ENCODE measurements at places on chromosomes 16 and 17.

DNA sequence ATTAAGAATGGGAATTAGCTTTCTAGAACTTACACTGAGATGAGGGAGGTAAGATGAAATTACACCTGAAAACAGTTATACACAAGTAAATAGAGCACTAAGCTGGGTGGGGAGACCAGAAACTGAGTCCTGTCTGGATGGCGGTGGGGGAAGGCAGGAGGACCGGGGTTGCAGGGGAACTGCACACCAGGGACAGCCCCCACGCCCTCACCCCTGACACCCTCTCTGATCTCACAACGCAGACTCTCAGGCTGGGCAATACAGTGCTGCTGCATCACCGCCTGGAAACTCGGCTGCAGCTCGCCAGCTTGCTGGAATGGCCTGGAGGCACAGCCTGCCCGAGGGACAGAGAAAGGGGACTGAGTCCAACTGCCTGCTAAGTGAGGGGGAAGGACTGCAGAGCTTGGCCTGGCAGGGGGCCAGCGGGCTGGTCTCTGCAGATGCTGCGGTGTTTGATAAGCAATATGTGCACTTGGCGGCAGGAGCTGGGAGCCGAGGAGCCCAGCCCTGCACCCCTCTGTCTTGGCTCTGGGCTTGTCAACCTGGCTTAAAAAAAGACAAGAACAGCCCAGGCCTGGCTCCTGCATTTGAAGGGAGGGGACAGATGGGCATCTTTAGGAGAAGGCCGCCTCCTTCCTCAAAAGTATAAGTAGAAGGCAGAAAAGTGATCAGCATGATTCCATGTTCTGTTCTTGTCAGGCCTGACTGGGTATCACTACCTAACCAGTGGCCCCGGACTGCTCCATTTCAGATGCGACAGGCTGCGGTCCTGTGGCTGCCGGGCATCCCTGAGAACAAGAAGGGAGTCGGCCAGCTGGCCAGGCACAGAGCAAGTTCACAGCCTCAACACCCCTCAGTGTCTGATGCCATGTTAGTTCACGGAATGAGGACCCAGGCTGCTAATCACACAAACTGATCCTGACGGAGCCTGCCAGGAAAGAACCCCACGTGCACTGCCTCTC lies 30.2 kb downstream of the SPHK1 start:
- DNase-seq, result peak; percentile 84

GRCh38 chr16:15482068-15482747 lies 47.8 kb downstream of the BMERB1 start:
- DNase-seq, result peak; percentile 22

DNA sequence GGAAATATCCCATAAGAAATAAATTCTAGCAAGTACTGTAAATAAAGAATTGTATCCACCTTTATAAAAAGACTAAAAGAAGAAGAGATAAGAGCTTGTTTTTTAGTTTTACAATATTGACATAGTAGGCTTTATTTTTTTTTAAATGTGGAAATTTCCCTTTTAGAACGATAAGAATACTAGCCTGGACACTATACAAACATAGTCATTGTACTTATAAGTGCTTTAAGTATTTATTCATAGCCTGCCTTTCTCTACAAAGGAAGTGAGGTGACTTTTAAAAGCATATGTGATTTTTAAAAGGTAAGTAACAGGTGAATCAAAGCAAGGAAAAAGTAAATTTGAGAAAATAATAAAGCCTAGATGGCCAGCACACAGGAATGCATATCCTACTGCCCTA lies 17.7 kb downstream of the TOX3 start:
- no peak for DNase-seq

DNA sequence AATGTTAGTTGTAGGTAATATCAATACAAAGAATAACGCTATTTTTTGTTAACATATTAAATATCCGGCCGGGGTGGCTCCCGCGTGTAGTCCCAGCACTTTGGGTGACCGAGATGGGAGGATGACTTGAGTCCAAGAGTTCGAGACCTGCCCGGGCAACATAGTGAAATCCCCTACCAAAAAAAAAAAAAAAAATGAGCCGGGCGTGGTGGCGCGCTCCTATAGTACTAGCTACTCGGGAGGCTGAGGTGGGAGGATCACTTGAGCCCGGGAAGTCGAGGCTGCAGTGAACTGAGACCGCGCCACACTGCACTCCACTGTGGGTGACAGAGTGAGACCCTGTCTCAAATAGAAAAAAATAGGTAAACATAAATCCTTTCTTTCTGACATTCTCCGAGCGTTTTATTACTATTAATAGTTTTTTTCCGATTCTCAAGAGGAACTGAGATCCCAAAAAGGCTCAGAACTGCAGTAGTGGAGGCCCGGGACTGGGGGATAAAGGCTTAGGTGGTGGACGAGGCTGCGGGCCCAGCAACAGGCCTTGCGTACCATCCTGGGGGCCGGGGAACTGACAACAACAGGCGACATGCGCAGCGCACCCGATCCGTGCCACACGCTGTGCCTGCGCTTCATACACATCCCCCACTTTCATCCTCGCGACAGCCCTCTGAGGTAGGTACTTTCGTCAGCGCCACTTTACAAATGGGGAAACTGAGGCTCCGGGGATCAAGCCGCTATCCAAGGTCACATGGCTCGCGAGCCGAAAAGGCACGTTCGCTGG lies 919 bp downstream of the N4BP1 start:
- DNase-seq, result no peak

DNA sequence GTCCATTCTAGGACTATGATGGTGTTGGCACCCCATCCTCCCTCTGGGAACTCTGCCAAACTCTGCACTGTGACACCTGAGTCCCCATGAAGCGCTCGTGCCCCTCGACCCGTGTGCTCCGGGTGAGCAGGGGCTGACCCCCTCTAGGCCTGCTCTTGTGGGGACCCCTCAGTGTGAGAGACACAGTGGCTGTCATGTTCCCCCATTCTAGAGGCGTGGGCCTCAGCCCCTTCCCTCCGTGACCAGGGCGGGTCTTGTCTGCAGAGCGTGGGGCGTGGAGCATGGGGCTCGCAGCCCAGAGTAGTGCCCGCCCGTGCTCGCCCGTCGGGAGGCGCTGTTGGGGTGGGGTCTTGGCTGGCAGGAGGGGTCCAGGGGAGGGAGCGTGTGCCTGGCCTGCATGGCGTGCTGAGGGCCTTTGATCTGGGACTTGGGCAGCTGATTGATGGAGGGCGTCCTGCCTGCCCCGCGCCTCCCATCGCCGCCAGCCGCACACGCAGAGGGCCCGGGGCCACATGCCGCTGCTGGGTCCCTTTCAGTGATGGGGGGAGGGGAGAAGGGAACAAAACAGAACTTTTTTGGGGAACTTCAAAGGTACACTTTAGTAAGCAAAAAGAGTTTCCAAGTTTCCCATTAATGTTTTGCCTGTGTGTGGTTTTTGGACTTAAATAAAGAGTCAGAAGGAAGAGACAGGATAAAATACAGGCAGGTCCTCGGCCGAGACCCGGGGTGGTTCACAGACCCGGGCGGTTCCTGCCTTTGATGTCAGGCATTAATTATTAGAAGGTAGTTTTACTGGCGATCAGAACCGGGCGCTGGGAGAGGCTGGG lies 22.5 kb downstream of the CENPX start:
- no peak for DNase-seq

DNA sequence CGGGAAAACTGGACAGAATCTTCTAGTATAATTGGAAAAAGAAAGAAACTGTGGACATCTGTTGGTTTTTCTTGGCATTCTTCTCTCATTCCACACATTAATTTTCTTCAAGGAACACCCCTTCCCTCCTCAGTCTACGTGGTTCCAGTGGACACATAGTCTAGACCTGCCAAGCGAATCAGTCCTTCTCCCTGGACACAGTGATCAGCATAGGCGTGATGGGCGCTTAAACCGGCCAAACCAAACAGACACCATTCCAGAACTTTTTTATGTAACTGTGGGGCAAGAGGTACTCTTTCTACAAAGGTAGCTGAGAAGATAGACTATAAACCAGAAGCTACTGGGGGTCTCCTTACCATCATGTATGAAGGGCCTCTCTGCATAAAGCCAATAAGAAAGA lies 121.8 kb upstream of the COX10 start:
- no peak for DNase-seq

DNA sequence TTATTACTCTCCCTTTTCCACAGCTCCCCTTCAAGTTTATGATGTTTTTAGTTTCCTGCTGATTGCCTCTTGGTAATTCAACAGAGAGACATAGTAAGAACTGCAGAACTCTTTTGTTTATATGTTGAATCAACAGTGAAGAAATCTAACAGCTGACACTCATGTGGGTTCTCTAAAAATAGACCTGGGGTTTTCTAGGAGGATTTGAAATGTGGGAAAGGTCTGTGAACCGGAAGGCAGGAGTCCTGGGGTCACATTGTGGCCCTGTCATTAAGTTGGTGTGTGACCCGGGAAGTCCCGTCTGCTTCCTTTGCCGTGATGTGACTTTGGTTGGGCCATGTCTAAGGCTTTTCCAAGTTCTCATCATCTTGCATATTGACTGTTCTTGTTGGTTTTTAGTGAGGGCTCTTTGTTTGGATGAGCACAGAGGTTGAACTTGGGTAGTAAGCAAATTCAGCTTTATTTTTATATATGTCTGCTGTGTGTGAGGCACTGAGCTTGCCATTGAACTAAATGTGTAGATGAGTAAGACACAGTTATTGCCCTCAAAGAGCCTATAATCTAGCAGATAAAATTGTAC lies 48.5 kb upstream of the HS3ST3A1 start:
- DNase-seq, result no peak

DNA sequence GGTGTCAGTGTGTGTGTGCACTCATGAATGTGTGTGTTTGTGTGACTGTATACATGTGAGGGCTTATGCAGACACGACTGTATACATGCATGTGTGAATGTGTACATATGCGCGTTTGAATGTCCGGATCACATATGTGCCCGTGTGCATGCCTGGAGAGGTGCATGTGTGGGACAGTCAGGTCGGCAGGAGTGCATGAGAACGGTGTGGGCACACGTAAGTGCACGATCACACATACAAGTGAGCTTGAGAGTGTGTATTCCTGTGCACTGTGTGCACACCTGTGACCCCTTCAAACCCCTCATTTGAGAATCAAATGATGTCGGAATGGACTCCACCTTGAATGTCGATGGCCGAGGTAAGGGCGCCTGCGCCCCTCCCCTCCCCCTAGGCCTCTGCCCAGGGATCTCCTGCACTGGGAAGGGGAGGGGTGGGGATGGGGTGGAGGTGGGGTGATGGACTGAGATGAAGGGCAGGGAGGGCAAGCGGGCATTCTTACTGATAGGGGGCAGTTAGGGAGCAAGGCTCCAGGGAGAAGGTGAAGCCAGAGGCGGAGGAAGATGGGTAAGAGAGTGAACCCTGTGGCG lies 601 bp upstream of the NGFR start:
- DNase-seq, result no peak

DNA sequence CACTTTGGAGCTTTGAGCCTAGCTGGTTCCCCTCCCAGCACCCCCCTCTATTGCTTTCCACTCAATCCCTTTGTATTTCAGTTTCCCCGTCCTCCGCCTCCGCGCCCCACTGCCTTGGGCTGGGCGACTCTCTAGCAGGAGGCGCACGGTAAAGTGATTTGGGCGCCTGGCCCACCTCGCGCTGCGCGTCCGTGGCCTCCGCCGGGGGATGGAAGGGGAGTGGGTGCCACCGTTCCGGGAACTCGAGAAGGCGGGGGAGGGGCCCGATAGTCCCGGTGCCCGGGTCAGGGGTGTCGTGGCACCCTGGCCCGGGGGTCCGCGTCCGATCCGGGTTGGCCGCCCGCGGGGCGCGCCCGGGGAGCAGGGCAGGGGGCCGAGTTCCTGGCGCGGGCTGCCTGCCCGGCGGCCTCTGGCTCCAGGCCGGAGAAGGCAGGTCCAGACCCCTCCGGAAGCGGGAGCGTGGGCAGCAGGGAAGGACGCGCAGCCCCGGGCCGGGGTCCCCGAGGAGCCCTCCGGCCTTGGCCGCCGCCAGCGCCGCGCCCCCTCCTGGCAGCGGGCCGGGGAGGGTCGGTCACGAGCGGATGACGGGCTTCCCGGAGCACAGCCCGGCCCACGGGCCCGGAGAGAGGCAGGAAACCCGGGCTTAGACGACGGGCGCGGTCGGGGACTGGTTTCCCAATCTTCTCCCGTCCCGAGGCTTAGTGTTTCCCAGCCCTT lies 15.8 kb downstream of the MEOX1 start:
- DNase-seq, result no peak

- DNase-seq, result no peak
These were observed 65.9 kb upstream of the HLF start for GRCh38 chr17:55198690-55199370.

DNA sequence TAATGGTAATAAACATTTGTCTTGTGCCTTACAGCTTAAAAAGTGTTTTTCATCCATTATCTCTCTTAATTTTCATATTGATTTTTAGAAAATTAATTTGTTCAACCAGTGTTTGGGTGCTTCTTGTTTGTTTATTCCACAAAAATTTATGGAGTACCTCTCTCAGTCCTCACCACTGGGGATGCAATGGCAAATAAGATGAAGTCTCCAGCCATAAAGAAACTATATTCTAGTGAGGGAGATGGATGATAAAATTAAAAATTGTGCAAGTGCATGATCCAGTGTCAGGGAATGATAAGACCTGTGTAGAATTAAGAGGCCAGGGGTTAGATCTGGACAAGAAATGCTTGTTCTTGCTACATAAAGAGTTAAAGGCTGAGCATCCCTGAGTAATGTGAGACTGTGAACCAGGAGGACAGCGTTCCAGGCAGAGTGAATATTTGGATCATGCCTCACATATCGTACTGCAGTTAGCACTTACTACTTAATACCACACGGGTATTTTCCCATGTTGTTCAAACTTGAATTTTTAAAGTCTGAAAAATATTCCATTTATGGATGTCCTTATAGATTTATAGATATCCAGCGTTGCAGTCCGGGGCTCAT lies 535.7 kb upstream of the HSBP1 start:
- DNase-seq, result no peak

DNA sequence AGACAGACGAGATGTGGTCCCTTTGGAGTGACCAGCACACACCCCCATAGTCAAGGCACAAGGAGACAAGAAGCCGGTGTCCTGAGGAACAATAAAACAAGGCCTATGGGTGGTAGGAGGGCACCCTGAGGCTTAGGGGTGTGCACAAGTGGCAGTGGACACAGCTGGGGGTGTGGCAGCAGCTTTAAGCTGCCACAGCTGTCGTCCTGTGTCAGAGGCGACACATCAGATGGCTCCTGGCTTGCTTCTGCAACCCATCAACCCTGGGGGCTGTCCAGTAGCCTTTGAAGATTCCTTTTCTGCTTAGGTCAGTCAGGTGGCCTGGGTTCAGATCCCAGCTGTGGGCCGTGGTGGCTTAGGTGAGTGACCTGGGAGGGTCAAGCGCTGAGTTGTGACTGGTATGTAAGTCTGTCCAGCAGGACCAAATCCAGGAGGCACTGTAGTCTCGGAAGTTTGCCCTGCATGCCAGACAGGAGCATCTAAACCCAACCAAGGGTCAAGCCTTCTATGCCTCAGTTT lies 15.8 kb downstream of the DRC3 start:
- DNase-seq, result no peak
